NCI-H1694 treated with DMSO at 0.1 percent for 48 hours (cell line): ENCODE measurements at places on chromosomes 6 and 20.

DNA sequence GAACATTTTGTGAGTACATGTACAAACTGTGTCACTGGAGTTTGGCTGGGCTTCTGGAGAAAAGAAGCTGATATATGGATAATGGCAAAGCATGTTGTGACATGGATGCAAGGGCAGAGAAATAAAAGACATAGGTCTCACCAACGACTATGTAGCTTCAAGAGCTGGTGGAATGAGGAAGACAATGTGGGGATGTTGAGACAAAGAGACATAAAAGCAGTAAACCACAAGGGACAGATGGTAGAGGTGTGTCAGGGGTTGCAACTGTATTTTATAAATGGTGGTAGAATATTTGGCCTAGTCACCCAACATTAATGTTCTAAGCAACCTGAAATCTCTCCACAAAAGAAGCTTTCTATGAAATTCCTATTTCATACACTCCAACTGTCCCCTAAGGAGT lies 199.0 kb downstream of the KCNQ5 start:
- no peak for DNase-seq

DNA sequence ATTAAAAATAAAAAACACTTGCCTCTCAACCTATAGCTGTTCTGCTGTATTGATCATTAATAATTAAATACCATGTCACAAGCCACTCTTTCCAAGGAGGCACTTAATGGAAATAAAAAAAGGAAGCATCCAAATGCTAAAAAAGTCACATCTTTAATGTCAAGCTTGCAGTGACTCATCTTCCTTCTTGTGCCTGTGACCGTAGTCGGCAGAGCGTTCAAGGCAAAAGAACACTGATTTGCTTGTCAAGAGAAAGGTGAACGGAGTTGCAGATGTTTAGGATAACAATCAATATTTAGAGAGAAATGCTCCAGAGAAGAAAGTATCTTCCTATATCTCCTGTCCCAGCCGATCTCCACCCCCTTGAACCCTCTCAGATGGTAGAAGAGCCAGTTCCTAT lies 341.0 kb upstream of the OPRM1 start:
- no peak for DNase-seq

GRCh38 chr6:170190046-170190445 lies 100.8 kb downstream of the DLL1 start:
- no peak for DNase-seq

- DNase-seq = no peak
These were observed 8.3 kb downstream of the HSF2 start for GRCh38 chr6:122407712-122408111.

DNA sequence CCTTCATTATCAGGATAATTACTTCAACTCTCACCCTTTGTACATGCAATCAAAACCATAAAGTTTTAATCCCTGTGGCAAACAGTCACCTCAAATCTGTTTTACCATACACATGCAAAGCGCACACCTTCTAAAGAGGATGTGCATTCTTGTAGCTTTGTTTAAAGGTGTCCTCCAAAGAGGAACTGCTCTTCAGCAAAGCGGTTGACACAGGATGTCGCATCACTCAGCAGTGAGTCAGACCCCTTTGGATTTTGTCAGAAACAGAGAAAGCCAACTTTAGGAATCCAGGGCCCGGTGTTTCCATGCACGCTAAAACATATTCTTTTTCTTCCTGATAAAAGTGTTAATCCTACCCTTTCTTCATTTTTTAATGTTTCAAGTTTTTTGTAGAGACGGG lies 268.3 kb upstream of the ARID1B start:
- DNase-seq = no peak

GRCh38 chr6:14309516-14309915 lies 191.9 kb downstream of the CD83 start:
- DNase-seq = no peak

GRCh38 chr6:53411451-53411850 lies 62.7 kb upstream of the ELOVL5 start:
- DNase-seq = no peak

GRCh38 chr6:15327271-15327670 lies 81.4 kb downstream of the JARID2 start:
- DNase-seq = peak; percentile 38

- DNase-seq = no peak
These were observed 142.5 kb downstream of the KLHL32 start for GRCh38 chr6:97067045-97067444.

DNA sequence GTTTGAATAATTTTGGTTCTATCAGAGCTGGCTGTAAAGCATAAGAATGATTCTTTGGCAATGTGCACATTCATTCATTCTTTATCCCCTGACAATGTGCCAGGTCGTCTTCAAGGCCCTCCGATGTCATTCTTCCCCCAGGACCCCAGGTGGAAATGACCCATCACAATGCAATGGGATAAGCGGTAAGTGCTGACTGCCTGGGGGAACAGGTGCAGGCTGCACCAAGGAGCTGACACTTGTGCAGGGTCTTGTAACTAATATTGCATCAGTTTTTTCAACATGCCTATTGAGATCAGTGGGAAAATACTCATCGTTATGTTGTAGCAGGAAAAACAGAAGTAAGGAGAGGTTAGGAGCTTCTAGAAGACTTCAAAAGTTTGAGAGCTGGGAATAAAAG lies 105.6 kb downstream of the FOXC1 start:
- no peak for DNase-seq

- no peak for DNase-seq
These were observed 101.9 kb downstream of the TFAP2C start for GRCh38 chr20:56730996-56731395.
